ENCODE measurements at places on chromosomes 6 and 20.

- no peak for DNase-seq
These were observed 25.0 kb downstream of the TTBK1 start for GRCh38 chr6:43268355-43268700.

DNA sequence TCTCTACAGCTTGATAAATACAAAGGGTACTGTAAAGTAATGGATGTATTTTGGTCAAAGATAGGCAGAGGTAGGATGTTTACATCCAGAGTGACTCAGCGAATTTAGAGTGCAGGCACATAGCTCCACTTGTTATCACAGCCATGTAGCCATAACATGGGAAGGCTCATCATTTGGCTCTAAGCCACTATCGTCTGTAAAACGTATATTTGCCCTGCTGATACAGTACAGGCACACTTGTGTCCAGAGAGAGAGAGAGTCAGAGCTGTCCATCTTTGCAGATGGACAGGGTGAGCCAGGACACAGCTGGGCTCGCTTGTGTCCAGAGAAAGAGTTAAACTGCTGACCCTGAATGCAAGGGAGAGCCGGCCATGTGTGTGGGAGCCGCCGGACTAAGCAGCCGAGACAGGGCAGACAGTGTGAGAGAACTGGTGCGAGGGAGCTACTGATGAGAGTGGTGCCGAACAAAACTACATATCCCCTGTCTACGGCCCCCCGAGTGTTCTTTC lies 619.0 kb downstream of the DOK5 start:
- DNase-seq: no peak

DNA sequence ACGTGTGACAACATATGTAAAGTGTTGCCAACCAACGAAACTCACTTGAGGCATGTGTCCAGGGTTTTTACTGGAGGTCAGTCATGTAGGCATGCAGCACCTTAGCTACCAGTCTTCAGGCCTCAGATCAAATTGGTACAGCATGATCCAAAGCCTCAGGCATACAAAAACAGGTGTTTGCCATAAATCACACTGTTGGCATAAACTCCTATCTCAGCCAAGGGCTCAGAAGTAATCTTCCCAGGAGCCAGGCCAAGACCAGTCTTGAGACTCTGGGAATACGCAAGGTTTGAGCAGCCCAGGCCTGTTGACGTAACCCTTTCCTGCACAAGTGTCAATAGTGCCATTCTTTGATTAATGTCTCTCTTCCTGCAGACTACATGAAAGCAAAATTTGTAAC lies 163.5 kb downstream of the PRL start:
- no peak for DNase-seq

- DNase-seq: no peak
These were observed 5.5 kb downstream of the FOXS1 start for GRCh38 chr20:31839782-31840487.

DNA sequence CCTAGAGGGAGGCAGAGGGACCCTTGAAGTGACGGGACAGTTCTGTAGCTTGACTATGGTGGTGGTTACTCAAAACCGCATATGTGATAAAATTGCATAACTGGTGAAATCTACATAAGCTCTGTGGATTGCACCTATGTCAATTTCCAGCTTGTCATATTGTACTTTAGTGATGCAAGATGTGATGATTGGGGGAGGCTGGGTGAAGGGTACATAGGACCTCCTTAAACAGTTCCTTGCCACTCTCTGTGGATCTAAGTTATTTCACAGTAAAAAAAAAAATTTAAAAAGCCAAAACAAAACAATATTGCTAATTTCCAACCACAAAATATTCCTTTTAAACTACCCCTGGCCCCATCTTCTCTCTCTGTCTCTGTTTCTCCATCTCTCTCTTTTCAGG lies 472.6 kb upstream of the SULF2 start:
- DNase-seq: no peak

GRCh38 chr6:90701146-90701781 lies 114.4 kb upstream of the MAP3K7 start:
- DNase-seq: peak; percentile 7

DNA sequence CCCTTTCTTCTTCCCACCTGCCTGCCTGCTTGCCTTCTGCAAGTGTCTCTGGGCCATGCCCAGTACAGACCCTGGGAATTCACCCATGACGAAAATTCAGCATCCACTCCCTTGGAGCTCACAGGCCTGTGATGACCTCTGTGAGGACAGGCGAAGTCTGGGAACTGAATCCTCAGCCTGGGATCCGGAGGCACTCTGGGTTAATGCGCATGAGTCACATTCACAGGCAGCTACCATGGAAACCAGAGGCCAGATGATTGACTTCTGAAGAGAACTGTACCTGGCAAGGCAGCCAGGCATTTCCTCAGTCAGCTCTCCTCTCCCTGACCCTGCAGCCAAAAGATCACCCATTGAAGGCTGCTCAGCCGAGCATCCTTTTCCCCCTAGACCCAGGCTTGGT lies 41.0 kb downstream of the SLC9A8 start:
- no peak for DNase-seq

DNA sequence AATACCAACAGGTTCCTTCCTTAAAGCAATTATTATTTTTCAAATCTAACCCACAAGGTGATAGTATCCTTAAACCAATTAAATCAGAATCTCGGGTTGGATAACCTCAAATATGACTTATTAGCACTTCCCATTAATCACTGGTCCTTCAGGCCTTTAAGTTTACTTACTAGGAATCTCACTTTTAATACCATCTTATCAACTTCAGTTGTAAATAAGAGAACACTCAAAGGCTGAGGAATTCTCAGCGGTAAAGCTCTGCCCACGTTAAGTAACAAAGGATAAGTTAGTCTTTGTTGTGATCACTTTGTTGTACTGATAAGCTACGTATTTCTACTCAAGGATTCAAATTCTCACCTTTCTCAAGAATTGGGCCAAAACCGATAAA lies 82.0 kb downstream of the OR2B2 start:
- DNase-seq: no peak

- no peak for DNase-seq
These were observed 277.3 kb downstream of the CDH4 start for GRCh38 chr20:61529354-61529753.

DNA sequence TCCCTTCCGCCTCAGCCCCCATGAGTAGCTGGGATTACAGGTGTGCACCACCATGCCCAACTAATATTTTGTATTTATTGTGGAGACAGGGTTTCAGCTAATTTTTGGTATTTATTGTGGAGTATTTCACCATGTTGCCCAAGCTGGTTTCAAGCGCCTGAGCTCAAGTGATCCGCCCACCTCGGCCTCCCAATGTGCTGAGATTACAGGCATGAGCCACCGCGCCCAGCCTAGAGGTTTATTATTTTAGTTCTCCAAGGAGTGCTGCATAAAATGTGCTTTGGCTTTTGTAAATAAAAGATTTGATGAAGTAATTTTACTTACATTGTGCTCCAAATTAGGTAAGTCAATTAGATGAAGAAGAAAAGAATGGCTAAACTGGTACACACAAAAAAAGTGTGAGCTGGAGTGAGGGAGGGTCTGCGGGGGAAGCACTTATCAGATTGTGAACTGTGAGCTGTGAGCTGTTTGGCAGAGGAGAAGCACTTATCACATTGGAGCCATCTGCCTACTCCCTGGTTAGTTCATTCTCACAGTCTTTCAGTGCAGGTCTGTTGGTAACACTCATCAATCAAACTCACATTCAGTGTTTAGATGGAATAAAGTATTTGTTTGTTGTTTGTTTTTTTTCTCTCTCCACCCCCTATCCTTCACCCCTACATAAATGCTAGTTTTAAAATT lies 398.0 kb downstream of the EPHA7 start:
- no peak for DNase-seq

- no peak for DNase-seq
These were observed 83.3 kb downstream of the HIVEP2 start for GRCh38 chr6:142861711-142862110.

- peak; percentile 53 for DNase-seq
These were observed 76.7 kb downstream of the PREX1 start for GRCh38 chr20:48750941-48751635.

DNA sequence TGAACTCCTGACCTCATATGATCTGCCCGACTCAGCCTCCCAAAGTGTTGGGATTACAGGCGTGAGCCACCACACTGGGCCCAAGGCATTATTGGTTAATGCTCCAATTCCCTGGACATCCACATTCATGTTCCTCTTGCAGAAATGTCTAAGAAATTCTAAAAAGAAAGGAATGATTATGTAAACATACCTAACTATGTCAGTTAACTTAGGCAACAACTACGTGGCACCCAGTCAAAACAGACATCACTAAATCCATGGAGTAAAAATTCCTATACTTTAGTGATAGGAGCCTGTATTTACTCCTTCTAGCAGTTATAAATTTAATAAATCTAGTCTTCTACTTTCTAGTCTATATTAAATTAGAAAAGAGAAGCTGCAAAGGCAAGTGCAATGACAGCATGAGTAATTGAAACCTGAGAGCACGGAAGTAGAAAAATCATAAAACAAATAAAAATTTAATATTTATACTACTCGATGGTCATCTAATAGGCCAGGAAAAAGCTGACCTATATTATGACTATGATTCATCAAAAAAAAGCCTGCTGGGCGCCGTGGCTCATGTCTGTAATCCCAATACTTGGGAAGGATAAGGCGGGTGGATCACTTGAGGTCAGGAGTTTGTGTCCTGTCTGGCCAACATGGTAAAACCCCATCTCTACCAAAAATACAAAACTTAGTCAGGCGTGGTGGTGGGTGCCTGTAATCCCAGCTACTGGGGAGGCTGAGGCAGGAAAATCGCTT lies 4.2 kb downstream of the AHI1 start:
- DNase-seq: no peak

DNA sequence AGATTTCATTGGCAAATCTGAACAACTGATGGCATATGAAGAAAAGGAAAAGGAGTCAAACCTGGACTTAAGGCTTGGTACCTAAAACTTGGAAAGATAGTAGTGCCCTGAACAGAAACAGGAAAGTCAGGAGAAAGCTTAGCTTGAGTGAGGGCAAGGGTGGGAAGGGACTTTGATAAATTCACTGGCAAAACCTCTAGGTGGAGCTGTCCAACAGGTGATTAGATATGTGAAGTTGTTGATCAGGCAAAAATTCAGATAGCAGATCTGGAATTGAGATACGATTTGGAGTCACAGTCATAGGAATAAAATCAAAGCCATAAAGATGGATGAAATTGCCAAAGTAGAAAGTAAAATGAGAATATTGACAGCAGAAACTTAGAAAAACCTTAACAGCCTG lies 16.1 kb upstream of the ZNF292 start:
- peak; percentile 65 for DNase-seq

GRCh38 chr6:903761-904160 lies 210.8 kb upstream of the EXOC2 start:
- no peak for DNase-seq

DNA sequence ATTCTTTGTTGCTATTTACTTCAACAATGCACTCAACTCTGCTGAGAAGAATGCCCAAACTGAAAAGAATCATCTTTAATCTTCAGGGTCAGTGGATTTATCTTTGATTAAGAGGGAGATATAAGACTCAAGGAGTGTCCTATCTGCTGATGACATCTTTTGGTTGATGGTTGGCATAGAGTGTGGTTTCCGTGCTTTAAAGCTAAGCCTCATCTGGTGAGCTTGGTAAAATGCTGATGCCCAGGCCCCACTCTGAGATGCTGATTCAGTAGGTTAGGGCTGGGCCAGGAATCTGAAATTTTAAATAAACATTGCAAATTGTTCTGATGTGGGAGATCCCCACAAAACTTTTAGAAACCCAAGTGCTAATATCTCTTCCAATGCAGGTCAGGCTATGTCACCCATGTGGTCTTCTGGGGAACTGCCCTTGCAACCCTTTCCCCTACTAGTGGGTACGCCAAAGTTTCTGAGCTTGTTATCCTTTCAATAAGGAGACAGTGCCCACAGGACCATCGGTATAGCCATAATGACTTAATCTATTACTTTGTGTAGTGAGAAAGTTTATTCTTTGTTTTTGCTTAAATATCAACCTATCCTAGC lies 68.5 kb upstream of the ARMH2 start:
- DNase-seq: no peak

DNA sequence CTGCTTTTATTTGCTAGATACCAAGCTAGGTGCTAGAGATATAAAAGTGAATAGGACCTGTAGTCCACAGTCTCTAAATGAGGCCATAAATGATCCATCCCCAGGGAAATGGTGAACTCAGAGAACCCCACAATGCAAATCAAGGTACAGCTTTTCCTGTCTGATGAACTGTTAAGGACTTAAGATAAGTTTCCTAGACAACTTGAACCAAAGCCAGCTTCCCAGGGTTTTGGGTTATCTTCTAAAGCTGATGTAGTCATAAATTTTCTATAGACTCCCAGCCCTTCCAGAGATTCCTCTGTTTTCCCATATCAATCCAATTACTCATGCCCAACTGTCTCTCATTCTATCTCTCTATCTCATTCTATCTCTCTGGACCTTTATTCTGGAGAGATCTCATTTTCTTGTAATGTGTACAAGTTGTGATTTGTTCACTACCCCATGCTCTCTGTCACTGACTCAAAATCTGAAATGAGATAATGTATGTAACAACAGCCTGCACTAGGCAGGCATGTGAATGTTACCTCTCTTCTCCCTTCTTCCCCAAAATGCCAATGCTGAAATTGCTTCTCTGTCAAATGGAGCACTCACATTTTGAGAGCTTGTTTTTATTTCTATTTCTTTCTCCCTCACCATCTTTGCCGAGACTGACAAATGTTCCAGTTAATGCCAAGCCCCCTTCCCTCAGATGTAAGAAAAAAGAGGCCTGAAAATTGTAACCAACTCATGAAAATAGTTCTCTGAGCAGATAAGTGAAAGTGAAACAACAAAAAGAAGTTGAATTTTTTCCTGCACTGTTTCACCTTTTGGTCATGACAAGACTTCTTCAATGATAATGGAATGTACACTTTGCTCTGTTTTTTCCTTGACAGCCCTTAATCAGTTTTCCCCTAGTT lies 279.9 kb downstream of the SLC35F1 start:
- DNase-seq: no peak

DNA sequence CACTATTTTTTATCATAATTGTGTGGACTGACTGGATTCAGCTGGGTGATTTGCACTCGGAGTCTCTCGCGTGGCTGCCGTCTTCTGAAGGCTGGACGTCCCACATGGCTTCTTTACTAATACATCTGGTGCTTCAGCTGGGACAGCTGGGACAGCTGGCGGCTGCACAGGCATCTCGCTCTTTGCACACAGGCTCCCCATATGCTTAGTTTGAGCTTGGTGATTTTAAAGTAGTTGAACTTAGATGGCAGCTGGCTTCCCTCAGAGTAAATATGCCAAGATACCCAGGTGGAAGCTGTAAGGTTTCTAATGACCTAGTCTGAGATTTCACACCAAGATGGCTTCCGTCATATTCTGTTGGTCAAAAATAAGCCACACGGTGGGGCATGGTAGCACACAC lies 38.7 kb upstream of the PPP1R3G start:
- no peak for DNase-seq

GRCh38 chr6:130377371-130377770 lies 11.6 kb downstream of the TMEM200A start:
- DNase-seq: no peak

- no peak for DNase-seq
These were observed 6.2 kb upstream of the FGD2 start for GRCh38 chr6:36999061-36999750.

- peak; percentile 88 for DNase-seq
These were observed 55.0 kb downstream of the GNAS start for GRCh38 chr20:58907320-58908137.

GRCh38 chr6:109393157-109393885 lies 11.1 kb upstream of the CD164 start:
- no peak for DNase-seq
